ENCODE measurements at places on chromosomes 13 and 19.

DNA sequence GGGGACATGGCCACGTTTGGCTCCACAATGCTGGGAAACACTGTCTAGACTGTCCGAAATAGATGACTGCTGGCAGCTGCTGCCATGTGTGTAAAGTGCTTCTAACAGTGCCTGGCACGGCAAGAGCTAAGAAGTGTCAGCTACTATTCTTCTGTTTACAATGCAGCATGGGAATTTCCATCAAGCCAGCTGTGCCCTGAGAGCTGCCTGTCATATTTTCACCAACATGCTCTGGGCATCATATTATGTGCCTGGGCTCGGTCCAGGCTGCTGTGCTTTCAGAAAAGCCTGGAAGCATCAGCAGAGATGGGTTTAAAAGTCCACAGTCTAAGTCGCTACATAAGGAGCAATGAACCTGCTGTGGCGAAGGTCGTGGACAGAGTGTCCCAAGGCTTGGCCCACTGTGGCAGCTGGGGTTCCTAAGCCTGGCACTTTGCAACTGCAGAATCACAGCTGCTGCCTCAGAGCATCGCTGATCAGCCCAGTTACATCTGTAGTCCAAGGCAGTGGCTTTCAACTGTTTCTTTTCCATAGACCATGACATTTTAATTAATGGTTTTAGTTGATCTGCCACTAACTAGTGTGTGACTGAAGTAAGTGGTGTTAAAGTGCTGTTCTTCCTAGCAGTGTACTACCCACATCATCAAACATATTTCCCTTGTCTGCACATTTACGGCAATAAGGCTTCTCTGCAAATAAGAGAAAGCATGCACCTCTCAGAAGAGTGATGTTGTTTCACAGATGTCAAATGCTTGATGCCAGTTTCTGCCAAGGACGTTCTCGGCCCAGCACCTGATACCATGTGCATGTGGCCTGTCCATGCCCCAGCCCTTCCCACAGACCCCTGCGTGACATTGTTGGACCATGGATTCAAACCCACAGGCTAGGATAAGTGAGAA lies 95.7 kb upstream of the C1QTNF9B start:
- DNase-seq, result no peak

DNA sequence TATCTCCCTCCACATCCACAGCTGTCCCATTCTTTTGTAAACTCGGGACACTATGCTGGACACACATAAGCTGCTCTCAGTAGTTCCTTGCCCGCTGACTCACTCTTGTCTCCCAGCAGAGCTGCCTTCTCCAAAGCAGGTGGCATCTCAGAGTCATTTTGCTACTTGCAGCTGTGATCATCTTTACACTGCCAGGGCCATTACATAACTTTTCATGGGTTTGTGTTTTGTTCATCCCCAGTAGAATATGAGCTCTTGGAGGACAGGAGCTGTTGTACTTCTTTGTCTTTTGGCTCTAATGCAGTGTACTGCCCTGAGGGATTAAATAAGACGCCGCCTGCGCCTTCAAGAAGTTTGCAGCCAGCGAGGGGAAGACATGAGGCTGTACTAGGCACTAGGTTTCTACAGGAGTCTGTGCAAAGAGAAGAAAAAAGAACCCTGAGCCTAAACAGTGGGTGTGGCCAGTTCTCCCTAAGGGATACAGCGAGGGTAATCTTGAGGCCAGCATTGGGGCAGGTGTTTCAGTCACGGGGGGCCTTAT lies 40.8 kb upstream of the GPR183 start:
- no peak for DNase-seq

GRCh38 chr19:28307487-28307886 lies 905.5 kb downstream of the UQCRFS1 start:
- DNase-seq, result no peak

DNA sequence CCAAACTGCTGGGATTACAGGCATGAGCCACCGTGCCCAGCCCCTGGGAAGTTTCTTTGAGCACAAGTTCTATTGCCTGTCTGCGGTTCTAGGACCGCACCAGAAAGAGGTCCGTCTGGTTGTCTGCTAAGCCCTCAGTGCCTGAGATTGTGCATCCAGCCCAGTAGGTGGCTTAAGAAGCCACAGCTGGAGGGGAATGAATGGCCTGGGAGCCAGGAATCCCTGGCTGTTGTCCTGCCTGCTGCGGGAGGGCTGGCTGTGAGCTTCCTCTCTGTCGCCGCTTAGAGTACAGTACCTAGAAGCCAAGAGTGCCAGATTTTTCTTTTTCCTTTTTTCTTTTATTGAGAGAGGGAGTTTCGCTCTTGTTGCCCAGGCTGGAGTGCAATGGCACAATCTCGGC lies 4.2 kb upstream of the TYK2 start:
- no peak for DNase-seq

DNA sequence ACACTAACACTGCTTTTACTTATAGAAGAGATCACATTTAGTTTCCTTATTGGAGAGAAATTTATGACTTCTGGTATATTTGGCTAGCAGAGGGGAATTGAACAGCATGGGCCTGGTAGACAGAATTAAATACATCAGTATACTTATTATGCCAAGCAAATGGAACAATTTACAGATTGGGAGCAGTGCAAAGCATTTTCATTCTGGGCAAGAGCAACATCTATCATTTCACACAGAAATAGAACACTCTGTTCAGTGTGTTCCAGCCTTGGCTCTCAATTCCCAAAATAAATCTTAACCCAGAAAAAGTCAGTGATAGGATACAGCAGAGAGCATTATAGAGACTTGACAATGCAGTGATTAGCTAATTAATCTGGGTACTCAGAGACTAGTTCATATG lies 604.0 kb upstream of the SLITRK6 start:
- DNase-seq, result no peak

- peak; percentile 30 for DNase-seq
Measured at GRCh38 chr19:7799640-7800355, 30.2 kb upstream of the EVI5L start.

DNA sequence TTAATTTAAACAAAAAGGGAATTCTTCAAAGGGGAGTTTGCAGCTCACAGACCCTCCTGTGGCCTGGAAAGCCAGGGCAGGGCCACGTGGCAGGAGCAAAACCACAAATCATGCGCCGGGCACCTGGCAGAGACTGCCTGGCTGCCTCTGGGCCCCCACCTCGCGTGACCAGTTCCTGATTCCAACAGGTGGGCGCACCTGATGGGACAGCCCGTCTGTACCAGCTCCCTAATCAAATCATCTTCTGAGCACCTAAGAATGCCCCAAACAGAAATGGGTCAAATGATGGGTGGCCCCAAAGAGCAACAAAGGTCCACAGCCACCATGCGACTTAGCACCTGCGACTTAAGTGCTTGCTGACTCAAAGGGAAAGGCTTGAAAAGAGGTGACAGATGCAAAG lies 9.2 kb downstream of the TMTC4 start:
- no peak for DNase-seq

DNA sequence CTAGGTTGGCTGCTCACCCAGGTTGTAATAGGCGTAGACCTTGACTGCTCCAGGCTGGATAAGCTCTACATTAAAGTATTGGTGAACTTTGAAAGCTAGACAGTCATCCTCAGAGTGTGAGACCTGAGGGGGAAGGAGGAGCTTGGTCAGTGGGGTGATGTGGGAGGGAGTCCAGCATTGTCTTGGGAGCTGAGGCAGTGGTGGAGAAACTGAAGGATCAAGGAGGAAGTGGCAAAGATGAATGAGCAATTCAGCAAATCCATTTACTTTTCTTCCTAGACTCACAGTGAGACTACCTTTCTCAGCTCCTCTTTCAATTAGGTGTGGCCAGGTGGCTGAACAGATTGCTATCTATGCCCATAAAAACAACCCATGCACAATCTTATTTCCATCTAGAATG lies 10.2 kb upstream of the TNFSF14 start:
- no peak for DNase-seq

- DNase-seq, result no peak
Measured at GRCh38 chr13:41985788-41986508, 25.0 kb upstream of the VWA8 start.

GRCh38 chr19:2578391-2578890 lies 102.5 kb downstream of the GADD45B start:
- no peak for DNase-seq

- DNase-seq, result no peak
Measured at GRCh38 chr13:71054358-71054757, 812.6 kb downstream of the DACH1 start.

GRCh38 chr13:23699271-23699670 lies 129.1 kb downstream of the TNFRSF19 start:
- no peak for DNase-seq

GRCh38 chr19:1064661-1065605 lies 2.0 kb upstream of the ARHGAP45 start:
- DNase-seq, result no peak

DNA sequence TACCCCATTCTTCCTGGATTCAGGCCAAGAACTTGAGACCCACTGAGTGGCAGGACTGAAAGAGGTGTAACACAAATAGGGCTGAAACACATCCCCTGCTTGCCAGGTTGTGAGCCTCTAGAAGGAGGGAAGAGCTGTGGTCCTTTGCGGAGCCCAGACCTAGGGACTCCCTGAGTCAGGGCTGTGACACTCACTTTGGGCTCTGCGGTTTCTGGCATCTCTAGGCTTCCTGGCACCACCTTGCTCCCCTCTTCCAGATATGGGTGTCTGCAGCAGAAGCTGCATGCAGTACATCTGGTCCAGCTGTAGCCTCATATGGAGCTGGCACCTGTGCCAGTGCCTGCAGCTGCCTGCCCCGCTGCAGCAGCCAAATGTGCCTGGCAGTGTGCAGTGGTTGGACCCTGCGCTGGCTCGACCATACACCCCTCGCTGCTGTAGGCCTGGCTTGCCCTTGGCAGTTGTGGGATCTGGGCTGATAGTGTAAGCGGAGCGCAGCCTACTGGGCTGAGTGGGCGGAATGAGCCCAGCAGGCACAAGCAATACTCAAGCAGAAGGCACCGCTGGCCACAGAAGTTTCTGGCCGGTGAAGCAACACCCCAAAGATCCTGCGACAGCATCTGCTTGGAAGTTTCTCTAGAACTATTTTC lies 290.4 kb downstream of the SLITRK6 start:
- no peak for DNase-seq

DNA sequence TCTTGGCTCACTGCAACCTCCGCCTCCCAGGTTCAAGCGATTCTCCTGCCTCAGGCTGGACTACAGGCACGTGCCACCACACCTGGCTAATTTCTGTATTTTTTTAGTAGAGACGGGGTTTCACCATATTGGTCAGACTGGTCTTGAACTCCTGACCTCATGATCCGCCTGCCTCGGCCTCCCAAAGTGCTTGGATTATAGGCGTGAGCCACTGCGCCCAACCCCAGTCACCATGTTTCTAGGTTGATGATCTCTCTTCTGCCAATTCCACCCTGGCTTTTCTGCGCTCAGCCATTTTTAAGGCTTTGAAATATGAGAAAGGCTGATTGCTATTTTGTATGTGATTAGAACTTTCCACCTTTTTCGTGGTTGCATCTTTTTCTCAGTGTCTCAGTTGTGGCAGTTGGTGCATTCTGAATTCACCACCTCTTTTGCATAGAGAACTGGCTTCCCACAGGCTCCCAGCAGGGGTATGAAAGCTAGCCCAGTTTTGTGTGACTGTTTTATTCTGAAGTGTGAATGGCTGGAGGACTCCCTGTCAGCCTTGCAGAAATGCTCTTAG lies 15.5 kb downstream of the CEACAM1 start:
- no peak for DNase-seq

DNA sequence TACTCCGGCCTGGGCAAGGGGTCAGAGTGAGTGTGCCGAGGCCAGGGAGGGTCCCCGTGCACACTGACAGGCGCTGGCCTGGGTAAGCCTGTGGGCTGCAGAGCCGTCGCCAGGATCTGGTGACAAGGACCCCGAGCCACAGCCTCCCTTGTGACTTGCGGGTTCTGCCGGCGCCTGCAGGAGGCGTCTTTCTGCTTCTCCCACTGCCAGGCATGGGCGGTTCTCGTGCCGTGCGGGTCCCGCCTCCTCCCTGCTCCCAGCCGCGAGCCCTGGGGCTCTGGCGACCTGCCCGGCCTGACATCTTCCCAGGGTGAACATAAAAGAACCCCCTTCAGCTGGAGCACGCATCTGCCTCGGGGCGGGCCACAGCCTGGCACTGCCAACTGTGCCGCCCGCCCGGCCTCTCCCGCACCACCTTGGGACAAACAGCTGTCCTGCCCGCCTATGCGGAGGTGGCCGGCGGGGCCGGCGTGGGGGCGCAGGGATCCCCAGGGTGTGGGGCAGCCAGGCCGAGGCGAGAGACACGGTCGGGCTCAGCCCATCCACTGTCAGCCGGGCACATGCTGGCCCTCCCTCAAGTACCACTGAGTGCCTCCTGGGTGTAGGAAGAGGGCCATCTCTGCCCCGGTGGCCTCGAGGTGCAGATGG lies 1.5 kb upstream of the HCN2 start:
- DNase-seq, result peak; percentile 44

GRCh38 chr13:113457510-113457909 lies 4.2 kb upstream of the ADPRHL1 start:
- DNase-seq, result no peak

- no peak for DNase-seq
Measured at GRCh38 chr19:11495481-11495880, 10.2 kb downstream of the ZNF653 start.

DNA sequence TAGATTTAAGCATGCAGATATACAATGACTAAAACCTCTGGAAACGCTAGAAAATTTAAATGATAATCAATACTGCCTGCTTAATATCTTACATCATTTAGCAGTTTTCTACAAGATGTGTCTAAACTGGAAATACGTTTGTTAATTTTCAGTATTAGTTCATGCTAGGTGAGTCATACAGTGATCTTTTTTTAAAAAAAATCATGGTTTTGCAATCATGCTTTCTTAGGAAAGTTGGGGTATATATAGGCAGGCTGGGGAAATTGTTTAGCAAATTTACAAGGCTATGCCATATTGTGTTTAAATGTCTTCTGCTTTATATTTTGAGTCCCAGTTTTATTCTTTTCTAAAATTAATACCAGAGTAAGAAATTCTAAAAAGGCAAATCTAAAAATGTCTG lies 245.4 kb upstream of the SPRY2 start:
- no peak for DNase-seq

- DNase-seq, result no peak
Measured at GRCh38 chr19:19562665-19563347, 24.7 kb downstream of the CILP2 start.

DNA sequence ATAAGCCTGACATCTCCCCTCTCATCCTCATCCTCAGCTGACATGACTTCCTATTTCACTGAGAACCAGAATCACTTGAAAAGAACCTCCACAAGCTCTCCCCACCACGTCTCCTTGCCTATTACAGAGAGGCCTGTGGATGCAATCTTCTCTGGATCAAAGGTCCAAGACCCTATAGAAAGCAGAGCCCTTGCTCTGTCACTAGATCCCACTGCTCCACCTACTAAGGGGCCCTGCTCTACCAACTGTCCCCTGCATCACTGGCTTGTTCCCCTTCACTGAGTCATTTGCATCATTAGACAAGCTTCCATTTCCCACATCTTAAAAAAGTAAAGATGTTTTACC lies 40.8 kb downstream of the RCBTB2 start:
- no peak for DNase-seq

GRCh38 chr19:2187159-2187558 lies 23.4 kb downstream of the DOT1L start:
- no peak for DNase-seq

DNA sequence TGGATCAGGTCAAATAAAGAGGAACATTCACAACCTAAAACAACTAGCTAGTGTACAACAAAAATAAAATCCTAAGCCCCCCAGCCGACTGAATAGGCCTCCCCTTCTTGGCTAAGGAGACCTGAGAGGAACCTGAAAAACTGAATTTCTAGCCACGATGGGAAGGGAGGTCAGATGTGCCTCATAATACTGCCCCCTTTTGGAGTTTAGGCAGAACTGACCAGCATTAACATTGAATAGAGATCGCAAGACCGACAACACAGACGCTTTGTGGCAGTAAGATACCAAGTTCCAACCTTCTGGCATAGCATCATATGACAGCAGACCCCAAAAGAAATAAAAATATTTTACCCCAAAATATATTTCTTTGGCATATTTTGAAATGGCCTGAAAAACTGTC lies 15.9 kb downstream of the CBY2 start:
- no peak for DNase-seq

Measured in stimulated activated CD8-positive, alpha-beta memory T cell treated with anti-CD3 and anti-CD28 coated beads, Interleukin-7, amount 100 ng/mL, for 24 hours (primary cell).